Esophagus muscularis mucosa (tissue), 4 donors: ENCODE measurements at places on chromosomes 3 and 15.

GRCh38 chr3:62876064-62876463, 848 bp upstream of the CADPS start:
- no peak for DNase-seq

GRCh38 chr15:75644376-75644775, 3.3 kb upstream of the SNX33 start:
- no peak for DNase-seq

DNA sequence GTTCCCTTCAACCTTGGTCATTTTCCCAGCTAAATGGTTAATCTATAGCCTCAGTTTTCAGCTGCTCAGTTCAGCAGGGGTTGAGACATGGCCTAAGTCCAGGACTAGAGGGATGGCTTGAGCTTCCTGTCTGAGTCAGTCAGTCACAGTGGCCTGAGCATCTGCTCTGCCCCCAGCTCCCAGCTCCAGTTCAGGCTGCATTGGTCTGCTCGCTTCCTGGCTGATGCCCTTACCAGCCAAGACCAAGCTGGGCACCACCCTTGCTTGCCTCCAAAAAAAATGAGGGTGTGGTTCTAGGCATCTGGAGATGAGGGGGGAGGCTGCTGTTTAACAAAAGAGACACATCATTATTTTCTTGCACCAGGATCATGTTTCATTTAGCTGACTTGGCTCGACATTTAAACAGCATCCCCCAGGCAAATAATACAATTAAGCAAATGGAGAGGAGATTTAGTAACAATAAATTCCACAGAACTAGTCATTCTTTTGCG, 70.7 kb downstream of the WNT5A start:
- DNase-seq = no peak

GRCh38 chr3:4224331-4224730, 78.8 kb upstream of the SETMAR start:
- DNase-seq = no peak

DNA sequence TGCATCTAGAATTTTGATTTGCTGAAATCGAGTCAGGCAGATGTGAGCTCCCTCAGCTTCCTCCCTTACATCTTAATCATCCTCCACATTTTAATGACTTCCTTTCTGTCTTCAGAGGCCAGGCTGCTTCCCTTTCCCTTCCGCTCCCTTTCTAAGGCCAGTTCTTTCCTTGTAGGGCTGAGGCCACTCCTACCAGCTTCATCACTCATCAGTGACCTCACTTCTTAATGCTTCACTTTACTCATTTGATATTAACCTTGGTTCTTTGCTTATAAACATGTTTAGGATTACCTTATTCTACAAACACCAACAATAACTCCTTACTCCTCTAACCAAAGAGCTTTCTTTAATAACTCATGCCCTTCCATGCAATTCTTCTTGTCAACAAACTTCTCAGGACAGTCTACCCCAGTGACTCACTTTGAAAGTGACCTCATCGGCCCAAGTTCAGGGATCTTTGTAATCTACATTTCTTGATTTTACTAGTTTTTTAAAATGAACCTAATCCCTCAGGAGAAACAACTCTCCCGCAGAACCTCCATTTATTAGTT, 23.9 kb downstream of the ILDR1 start:
- DNase-seq = peak; percentile 50

DNA sequence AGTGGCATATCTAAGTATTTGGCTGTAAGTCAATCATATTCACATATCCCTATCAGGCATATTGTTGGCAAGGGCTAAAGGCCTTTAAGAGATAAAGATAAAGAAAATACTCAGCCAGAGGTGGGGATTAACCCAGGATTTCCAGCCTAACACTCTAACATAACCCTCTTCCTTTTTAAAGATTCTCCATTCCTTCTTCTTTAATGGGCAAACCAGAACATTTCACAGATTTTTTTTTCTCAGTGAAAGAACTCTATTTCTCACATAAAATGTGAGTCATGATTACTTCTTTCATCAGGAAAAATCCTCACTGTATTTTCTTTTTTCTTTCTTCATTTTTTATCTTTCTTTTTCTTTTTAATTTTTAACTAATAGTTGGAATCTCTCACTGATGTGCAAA, 200.4 kb downstream of the NR1D2 start:
- no peak for DNase-seq
